Left lobe of liver (tissue), 2 donors: ENCODE measurements at places on chromosomes 11 and 22.
A peak's percentile ranks its signal among the peaks of the same experiment; 100 is the strongest.

DNA sequence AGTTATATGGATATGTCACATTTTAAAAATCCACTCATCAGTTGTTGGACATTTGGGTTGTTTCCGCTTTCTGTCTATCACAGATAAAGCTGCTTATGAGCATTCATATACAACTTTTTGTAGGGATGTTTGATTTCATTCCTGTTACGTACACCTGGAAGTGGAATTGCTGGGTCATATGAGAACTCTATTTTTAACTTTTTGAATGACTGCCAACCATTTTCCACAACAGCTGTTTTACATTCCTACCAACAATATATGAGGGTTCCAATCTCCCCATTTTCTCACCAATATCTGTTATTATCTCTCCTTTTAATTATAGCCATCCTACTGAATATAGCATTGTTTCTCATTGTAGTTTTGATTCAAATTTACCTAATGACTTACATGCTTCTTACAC is 172.0 kb downstream of the UVRAG start:
- no peak for DNase-seq

DNA sequence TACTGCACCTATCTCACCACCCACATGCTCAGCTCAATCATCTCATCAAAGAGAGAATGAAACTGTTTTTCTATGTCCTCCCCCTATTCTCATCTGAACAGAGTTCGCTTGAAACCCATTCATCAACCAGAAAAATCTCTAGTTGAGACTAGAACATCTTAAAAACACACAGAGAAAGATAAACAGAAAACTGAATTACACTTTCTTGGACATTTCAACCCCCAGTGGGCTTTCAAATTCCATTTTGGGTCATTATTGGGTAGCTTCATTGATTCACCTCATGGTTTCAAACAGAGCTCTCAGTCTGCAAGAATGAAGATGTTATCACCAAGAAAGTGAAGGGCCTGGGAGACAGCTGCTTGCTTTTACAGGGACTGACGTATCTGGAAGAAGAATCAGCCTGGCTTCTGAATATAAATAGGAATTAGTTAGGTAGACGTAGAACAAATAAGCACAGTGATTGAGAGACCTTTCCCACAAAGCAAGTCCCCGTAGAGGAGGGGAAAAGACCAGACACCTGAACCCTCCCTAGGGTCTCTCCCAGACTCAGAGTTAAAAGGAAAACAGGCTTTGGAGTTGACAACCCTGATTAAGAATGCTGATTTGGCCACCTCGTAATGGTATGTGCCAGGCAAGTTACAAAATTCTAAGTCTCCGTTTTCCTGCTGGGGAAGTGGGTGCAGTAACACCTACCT is 155.7 kb downstream of the BBOX1 start:
- DNase-seq = no peak

GRCh38 chr11:78030429-78031325 is 7.6 kb upstream of the KCTD14 start:
- DNase-seq = peak; percentile 66

DNA sequence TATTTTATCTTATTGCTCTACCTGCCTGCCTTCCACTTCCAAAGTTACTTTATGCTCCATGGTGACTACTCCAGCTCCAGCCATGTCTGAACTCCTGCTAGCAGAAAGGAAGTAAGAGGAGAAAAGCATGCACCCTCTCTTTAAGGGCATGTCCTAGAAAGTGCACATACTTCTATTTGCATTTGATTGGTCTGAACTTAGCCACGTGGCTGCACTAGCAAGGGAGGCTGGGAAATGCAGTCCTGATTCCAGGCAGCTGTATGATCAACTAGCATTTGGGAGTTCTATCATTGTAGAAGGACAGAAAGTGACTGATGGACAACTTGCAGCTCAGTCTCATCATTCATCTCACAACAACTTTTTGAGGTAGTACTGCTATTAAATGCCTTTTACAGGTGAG is 515.7 kb downstream of the BUD13 start:
- no peak for DNase-seq

GRCh38 chr11:43898574-43898973 is 17.9 kb downstream of the ALKBH3 start:
- DNase-seq = no peak
